GM19239 (cell line): ENCODE measurements at places on chromosomes 1 and 21.

DNA sequence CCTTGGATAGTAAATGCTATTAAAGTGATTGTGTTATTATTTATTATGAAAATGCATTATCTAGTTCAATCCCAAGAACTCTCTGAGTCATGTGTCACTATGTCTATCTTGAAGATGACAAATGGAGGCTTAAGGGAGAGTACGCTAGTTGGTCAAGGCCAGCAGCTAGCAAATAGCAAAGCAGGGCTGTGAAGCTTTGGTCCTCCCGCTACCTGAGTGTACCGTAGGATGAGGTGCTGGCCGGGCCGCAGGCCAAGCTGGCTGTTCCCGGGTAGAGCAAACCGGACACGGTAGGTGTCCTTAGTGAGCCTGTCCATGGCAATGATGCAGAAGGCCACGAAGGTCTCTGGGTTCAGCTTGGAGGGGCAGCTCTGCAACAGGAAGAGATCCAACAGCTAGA lies 9.3 kb downstream of the CYB5RL start:
- no peak for DNase-seq

- no peak for DNase-seq
Observed at GRCh38 chr21:33261635-33262034, 4.5 kb upstream of the IL10RB start.

GRCh38 chr1:32163405-32163804 lies 16.1 kb upstream of the TXLNA start:
- no peak for DNase-seq

DNA sequence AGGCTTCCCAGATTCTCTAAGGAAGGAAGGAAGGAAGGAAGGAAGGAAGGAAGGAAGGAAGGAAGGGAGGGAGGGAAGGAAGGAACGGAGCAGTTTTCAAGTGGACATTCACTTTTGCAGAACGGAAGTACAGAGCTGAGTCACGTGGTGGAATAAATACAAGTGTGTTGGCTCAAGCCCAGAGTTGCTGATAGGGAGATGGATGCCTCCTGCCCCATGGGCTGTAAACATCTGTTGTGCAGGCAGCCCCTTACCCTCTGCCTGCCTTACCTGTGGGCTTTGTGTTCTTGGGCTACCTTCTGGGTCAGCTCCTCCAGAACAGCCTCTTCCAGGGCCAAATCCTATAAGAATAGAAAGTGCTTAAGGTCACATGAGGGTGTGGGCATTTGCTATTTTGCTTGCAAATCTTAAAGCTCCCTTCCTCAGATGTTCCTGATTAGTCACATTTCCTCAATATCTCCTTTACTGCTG lies 121.7 kb downstream of the SMYD2 start:
- no peak for DNase-seq

- no peak for DNase-seq
Observed at GRCh38 chr1:172425339-172425738, 4.9 kb downstream of the C1orf105 start.

GRCh38 chr1:25770541-25771220 lies 29.3 kb upstream of the SELENON start:
- DNase-seq = no peak

DNA sequence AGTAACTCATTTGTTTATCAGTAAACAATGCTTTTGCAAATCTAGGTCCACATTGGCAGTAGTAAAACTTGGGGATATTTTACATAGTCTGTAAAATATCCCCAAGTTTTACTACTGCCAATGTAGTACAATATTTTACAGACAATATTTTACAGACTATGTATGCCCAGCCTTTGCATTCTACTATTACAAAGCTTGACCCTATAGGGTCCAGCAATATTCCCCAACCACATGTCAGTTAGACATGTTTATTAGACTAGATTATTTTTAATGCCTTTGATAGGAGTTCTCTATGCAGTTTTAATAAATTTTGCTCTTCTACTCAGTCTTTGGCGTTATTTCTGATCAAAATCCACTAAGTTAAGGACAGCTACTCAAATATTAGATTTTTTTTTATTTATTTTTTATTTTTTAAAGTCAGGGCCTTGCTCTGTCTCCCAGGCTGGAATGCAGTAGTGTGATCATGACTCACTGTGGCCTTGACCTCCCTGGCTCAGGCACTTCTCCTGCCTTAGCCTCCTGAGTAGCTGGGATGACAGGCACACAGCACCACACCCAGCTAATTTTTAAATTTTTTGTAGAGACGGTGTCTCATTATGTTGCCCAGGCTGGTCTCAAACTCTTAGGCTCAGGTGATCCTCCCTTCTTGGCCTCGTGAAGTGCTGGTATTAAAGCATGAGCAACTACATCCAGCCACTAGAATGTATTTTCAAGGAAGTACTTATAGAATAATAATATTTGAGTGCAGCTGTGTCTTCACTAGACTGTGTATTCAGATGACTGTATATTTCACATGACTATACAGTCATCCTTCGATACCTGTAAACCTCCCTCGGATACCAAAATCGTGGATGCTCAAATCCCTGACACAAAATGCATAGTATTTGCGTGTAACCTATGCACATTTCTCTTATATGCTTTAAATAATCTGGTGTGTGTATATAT lies 19.8 kb downstream of the MIER1 start:
- no peak for DNase-seq
